ENCODE measurements at places on chromosomes 11 and 22.

DNA sequence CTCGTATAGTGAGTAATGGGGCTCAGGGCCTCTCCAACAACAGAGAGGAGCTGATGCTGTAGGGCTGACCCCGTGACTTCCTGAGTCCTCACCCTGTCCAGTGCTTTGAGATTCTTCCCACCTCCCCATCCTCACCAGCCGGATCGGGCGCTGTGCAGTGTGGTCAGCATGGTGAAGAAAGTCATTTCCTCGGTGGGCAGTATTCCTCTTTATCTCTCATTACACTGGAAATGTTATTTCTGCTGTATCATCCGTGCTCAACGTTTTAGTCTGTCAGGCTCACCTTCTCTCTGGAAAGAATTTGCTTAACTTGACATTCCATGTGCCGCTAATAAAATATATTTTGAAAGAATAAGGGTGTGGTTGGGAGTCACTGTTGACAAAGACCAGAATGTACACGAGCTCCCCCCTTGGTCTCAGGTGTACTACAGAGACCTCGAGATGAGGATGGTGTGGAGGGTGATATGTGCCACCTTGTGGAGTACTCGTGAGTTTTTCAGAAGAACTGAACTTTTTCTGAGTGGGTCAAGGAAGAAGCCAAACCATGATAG is 25.7 kb upstream of the SCGB1A1 start:
- peak; percentile 1 for DNase-seq

DNA sequence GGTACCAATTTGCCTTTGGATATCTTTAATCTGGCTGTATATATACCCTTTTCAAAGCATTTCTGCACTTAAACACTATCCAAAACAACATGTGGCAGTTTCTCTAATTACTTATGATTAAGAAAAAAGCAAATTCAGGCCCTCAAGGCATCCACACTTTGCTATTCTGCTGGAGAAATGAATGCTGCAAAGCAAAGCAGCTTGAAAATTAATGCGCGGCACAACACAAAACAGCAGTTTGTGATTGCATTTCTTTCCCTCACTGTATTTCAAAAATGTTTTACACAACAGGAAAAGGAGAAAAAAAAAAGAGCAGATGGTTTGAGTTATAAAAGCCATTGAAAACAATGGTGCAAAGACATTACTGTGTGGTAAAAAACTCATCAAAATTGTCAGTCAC is 738.4 kb upstream of the RAG2 start:
- DNase-seq = no peak

DNA sequence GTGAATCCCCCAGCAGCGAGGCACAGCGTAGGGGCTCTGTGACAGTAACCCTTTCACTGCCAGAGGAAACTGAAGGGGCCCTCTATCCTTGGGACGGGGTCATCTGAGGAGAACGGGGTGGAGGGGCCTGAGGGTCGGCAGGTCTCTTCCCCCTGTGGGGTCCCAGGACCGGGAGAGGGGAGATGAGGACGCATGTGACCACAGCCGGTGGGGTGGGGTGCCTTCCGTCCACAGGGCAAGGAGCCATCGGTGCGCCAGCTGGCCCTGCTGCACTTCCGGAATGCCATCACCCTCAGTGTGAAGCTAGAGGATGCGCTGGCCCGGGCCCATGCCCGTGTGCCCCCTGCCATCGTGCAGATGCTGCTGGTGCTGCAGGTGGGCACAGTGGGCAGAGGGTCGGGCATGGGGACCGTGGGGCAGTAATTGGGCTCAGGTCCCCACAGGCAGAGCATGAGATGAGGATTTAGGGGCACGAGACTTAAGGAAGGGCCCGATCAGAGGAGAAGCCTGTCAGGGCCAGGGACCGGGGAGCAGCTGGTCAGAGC is 20.3 kb upstream of the ARHGAP8 start:
- no peak for DNase-seq

GRCh38 chr11:128552783-128553661 is 34.3 kb downstream of the ETS1 start:
- no peak for DNase-seq

DNA sequence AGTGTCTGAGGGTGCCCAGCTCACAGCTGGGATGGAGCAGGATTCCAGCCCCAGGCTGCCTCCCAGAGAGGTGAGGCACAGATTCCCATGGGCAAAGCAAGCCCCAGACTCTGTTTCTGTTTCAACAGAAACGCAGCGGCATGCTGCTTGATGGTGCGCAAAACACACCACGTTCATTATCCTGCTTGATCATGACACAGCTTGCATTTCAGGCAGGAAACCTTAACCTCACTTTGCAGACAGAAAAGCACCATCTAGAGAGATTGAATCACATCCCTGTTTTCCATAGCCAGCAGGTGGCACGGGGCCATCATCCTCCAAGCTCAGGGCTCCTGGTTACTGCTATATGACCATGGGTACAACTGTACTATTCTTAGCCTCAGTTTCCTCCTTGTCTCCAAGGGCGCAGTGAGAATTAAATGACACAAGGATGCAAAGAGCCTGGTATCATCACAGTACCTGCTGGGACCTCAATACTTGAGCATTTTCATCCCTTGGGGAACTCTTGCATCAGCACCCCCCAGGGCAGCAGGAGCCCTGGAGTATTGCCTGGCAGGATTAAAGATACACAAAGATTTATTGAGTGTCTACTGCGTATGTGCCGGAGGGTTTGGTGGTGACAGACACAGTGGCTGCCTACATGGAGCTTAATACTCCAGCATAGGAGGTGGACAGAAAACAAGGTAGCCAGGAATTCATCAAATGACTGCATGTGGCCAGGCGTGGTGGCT is 110.0 kb downstream of the TP53I11 start:
- no peak for DNase-seq

GRCh38 chr11:34302046-34302921 is 55.5 kb downstream of the ABTB2 start:
- DNase-seq = no peak

GRCh38 chr11:66881927-66882452 is 25.1 kb downstream of the LRFN4 start:
- DNase-seq = no peak

DNA sequence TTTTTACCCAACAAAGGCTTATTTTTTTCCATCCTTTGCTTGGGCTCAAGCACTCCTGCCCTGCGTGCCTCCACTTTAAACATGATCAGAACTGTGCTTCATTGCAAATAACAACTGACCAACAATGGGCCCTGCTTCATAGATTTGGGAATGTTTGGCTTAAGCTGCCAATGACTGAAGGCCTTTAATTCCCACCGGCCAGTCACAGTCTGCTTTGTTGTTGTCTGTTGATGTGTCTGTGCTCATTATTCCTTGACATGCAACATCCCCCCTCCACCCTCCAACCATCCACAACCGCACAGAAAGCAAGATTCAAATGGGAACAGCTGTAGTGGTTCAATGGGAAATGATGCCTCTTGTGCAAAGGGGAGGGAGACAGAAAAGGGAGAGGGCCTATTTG is 23.0 kb downstream of the PAX6 start:
- DNase-seq = no peak

DNA sequence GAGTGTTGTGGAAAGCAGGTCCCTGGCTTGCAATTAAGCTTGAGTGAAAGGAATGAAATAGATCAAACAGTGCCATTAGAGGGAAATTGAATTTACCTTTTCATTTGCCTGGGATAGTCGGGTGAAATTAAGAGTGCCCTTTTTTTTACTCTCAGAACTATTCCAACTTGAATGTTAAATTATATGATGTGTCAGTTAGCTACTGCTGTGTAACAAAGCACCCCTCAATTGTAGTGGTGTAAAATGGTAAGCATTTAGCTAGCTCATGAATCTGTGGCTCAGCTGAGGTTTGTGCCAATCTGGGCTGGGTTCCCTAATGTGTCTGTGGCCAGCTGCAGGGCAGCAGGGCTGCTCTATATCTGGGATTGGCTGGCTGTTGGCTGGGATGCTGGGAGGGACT is 571.4 kb downstream of the MN1 start:
- no peak for DNase-seq

GRCh38 chr22:31583861-31584485 is 78.0 kb downstream of the PISD start:
- DNase-seq = no peak

- DNase-seq = no peak
Measured at GRCh38 chr11:102177126-102177525, 66.9 kb downstream of the YAP1 start.

- no peak for DNase-seq
Measured at GRCh38 chr22:46747646-46748045, 9.6 kb upstream of the CERK start.

DNA sequence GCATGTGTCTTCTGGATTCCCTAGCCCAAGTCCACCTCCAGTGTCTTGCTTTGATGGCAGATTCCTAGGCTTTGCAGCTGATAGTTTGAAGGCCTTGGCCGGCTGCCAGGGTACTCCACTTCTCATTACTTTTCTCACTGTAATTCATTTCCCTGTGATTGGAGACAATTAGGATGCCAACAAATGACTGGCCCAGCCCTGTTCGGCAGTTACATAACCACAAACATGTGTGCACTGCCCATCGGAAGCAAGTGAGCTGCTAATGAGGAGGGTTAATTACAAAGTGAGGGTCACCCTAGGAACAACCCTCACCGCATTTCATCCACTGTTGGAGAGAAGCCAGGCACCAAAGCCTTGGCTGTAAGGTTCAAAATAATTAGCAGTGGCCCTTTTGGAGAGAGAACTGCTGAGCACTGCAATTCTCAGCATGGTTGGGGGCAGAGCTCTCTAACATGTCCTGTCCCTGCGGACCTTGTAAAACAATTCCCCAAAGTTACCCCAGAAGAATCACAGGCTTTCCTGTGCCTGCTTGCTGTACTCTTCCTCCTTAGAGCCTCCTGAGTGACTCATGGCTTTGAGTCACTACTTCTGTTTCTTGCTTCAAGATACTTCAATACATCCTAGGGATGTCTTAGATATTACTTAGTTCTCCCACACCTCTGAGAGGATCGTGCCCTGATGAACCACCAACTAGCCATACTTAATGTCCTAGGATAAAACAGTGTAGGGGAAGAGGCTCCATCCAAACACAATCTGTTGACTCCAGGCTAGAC is 109.7 kb upstream of the GALNT18 start:
- no peak for DNase-seq

- DNase-seq = no peak
Measured at GRCh38 chr22:43481568-43482317, 69.9 kb downstream of the MPPED1 start.

DNA sequence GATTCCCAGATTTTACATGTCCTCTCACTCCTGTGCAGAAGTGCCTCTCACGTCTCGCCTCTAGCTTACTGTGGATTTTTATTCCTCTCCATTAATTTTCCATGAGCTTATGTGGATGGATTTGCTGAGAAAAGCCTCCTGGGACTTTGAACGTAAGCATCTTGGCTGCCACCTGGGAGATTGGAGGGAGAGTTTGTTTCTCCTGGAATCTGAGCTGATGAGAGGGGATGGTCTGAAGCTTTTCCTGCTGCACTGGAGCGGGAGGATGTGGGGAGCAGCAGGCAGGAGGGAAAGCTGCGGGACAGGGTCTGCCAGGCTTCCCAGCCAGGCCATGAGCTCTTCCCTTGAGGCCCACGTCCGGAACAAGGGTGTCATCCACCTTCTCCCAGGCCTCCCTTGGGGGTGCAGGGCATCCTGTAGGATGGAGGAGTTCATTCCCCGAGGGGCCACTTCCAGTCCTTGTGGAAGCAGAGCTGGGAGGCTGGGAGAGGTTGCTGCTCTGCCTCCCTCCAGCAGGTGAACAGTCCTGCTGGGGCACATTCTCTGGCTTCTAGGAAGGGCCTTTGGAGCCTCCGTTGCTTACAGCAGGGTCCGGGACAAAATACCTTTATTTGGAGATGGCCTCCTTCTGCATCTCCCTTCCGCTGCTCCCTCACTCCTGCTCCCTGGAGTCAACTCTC is 3.6 kb upstream of the SHANK2 start:
- DNase-seq = no peak

Data from effector CD8-positive, alpha-beta T cell (primary cell).